ENCODE measurements at places on chromosomes 13 and 19.

DNA sequence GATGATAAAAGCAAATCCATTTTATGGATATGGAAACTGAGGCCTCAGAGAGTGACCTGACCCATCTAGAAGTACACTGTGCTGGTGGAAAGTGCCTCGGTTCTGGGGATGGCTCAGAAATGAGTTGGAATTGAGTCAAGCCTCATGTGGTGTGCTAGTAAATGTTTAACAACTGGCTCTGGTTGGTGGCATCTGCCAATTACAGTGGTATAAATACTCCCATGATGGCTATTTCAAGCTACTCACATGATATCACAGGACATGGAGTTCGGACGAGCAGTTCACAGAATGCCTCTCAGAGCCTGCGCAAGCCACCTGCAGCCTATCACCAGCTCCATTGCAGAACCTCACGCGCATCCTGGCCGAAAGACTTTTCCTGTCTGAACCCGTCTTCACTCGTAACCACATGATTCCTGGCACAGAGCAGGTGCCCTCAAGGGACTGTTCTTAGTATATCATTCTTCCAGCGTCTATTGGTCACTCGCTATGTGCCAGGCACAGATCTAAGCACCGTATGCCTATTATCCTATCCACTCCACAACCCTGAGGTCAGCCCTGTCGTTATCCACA is 9.1 kb downstream of the TMEM150B start:
- DNase-seq: no peak

- DNase-seq: no peak
Measured at GRCh38 chr19:39307046-39307821, 11.0 kb downstream of the IFNL1 start.

GRCh38 chr19:57249329-57249728 is 8.9 kb downstream of the ZNF805 start:
- DNase-seq: no peak

- DNase-seq: no peak
Measured at GRCh38 chr13:95137096-95137495, 164.2 kb downstream of the ABCC4 start.

- DNase-seq: no peak
Measured at GRCh38 chr19:39426170-39426569, 9.6 kb downstream of the RPS16 start.

DNA sequence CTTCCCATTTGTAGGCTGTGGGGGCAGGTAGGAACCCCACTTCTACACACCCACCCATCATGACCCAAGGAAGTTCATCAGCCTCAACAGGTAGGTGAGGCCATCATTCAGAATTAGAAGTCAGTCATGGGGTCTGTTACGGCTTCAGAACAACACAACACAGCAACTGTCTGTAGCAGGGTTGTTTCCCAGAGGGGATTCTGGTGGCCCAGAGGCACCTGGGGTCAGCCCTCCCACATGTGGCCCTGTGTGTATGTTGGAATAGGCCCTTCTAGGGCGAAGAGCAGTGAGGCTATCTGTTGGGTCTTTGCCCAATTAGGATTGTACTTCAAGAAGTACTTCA is 3.4 kb downstream of the IGFLR1 start:
- DNase-seq: no peak

GRCh38 chr13:81207636-81208035 is 866.7 kb upstream of the SPRY2 start:
- no peak for DNase-seq

- DNase-seq: no peak
Measured at GRCh38 chr19:2226840-2227360, 9.2 kb downstream of the PLEKHJ1 start.

GRCh38 chr13:34108410-34108809 is 290.5 kb downstream of the RFC3 start:
- no peak for DNase-seq

DNA sequence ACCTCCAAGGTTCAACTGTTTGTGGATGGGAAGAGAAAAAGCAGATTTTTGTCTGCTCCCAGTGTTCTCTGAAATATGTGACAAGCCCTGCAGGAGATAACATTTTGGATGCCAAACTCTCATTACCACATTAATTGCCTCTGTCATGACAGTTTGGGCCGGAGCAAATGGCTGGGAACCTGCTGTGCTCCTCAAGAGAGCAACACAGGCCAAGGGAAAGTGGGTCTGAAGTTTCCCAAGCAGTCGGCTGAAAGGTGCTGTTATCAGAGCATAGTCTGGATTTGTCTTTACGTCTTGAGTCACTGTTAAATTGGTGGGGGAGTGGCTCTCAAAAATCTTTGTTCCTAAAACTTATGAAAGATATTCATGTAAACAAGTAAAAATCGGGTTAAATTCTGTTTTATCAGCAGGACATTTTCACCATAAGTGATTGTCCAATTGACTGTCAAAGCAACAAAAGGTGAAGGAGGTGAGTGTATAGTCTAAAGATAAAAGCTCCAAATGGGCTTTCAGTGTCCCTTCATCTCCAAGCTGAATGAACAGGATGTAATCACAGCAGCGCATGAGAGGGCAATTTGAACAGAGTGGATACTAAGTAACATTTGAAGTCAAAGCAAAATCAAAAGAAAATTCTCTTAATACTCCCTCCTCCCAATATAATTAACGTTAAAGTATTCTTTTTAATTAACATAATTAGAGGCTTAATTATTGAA is 844.8 kb downstream of the PCDH17 start:
- DNase-seq: no peak

- no peak for DNase-seq
Measured at GRCh38 chr19:14439014-14439413, 5.9 kb downstream of the PKN1 start.

GRCh38 chr19:6970443-6970842 is 50.8 kb downstream of the MBD3L2B start:
- no peak for DNase-seq

- no peak for DNase-seq
Measured at GRCh38 chr13:112930192-112930591, 38.8 kb upstream of the MCF2L start.

DNA sequence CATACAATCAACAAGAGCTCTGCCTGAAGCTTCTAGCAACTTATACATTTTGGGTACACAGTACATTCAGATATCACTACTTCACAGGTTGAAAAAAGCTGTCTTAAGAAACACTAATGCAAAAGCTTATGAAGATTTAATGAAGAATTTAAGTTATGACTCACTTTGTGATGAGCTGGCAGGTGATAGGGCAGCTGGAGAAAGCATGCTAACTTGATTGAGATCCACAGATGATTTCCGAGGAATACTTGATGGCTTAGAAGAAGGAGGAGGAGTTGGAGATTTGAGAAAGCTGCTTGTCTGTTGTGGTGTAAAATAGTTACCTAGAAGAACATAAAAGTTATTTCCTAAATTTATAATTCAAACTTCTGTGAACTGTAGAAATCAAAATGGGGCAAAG is 23.3 kb downstream of the EXOSC8 start:
- no peak for DNase-seq

DNA sequence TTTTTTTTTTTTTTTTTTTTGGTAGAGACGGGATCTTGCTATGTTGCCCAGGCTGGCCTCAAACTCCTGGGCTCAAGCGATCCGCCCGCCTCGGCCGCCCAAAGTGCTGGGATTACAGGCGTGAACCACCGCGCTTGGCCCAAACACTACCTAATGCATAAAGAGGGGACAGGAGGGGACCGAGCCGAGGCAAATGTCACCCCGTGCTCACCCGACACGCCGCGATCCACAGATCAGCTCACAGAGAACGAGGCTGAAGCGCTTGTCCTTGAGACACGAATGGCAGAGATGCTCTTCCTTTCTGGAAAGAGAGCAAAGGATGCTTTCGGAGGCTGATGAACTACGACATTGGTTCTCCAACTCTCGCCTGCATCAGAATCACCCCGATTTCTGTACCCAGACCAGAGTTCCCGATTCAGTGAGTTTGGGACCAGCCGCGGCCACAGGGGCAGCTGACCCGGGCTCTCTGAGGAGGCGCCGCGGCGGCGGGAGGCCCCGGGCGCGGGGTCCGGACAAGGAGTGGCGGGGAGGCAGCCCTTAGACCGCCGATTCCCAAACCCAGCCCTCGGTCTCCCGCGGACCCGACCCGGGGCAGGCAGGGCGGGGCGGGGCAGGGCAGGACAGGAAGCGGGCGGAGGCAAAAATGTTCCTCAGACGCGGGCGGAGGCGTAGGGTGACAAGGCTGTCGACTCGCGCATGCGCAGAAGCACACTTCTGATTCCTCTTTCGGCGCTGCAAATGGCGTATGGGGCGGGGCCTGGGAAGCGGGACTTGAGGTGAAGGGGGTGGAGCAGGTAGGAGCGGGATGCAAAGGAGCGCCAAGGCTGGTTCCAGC is at the start of gene ZNF699:
Gene ZNF699 (minus strand): TSS at position 700 of the 835 bp plus-strand sequence. CDS start 4,719 bp downstream, outside the sequence.
- DNase-seq: peak; percentile 97

DNA sequence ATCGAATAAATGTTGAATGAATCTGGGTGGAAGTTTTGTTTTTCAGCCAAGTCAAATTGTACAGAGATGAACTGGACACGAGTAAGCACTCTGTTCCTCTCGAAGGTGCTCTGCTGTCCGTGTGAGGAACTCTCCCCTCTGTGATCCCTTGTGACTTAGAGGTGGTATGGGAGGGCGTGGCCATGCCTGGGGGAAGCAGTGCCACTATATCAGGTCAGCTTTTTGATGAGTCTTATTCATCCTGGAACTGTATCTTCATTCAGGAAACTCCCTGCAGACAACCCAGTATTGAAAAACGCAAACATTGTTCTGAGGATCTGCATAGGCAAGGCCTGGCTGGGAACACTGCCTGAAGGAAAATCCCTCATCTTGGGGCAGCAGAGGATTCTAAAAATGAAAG is 45.7 kb upstream of the FLT1 start:
- no peak for DNase-seq

DNA sequence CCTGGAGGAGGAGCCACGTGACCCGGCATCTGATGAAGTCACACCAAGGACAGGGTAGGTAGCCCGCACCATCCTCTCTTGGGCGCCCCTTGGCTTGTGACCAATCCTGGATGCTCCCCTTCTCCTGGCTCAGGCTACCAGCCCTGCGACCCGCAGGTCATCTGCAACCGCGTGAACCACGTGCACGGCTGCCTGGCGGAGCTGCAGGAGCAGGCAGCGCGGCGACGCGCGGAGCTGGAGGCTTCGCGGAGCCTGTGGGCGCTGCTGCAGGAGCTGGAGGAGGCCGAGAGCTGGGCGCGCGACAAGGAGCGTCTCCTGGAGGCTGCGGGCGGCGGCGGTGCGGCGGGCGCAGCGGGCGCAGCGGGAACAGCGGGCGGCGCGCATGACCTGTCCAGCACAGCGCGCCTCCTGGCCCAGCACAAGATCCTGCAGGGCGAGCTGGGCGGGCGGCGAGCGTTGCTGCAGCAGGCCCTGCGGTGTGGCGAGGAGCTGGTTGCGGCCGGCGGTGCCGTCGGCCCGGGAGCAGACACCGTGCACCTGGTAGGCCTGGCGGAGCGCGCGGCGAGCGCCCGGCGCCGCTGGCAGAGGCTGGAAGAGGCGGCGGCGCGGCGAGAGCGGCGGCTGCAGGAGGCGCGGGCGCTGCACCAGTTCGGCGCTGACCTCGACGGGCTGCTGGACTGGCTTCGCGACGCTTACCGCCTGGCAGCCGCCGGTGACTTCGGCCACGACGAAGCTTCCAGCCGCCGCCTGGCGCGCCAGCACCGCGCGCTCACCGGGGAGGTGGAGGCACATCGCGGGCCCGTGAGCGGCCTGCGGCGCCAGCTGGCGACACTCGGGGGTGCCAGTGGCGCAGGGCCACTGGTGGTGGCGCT is 45.9 kb downstream of the SPTBN4 start:
- no peak for DNase-seq

DNA sequence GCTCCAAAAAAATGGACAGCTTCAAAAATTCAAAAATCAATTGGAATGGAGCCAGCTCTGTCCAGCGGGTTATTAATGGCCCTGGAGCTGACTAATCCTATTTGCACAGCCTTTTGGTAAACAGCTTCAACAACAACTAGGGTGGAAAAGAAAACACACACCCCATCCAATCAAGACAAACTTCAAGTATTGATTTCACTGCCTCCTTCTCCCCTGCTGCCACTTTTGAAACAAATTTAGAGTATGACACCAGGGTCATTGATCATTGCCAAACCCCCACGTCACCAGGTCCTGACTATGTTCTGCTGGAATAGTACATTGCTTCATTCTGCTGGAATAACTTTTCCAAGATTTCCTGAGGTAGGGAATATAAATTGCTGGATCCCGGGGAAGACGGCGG is 56.8 kb upstream of the GTF3A start:
- DNase-seq: no peak

- DNase-seq: no peak
Measured at GRCh38 chr13:31011901-31012654, 79.6 kb downstream of the TEX26 start.

DNA sequence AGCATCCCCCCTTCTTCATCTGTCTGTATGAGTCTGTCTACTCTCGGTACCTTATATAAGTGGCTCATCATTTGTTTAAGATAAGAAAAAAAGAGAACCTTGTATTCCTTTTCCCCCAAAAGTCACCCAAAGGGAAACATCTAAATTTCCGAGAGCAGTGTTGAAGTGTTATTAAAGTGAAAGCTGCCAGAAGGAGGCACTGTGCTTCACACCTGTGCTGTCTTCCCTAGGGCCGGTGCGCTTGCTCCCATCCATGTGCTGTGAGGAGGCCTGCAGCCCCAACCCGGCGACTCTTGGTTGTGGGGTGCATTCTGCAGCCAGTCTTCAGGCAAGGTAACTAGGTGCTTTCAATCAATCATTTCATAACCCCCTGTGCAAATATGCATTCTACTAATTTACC is 97.5 kb downstream of the TNFRSF19 start:
- no peak for DNase-seq

DNA sequence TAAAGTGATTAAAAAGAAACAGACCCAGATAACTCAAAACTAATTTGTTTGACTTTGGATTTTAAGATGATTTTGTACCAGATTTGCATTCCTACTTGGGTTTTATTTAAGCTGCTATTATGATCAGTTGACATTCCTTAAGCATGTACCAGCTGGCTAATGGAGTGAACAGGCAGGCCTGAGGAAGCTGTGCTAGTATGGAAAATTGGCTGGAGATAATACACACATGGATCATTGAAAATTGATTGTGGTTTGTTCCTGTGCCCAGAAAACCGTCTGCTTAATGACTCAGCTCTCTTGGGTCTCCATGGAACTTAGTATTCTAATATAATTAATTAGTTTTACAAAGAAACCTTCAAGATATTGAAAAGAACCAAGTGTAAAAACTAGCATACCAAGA is 22.6 kb downstream of the POLR1D start:
- no peak for DNase-seq

DNA sequence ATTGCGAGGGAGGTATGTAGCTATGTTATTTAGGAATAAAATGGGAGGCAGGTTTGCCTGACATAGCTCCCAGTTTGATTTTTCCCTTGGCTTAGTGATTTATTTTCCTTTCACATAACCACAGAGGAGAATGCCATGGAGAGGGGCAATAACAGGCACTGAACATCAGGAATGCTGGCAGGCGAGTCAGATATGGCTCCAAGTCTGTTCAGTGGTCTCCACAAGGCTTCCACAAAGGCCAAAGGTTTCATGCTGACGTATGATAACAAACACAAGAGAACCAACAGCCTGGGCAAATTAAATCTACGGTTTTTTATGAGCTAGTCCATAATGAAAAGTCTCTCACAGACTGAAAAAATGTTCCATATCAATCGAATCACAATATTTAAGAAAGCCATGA is 66.7 kb downstream of the SUCLA2 start:
- no peak for DNase-seq

- no peak for DNase-seq
Measured at GRCh38 chr13:68984688-68985319, 1122.8 kb upstream of the ATXN8OS start.

Measured in activated effector memory CD4-positive, alpha-beta T cell treated with Interleukin-2 at 50 U/mL for 16 hours (primary cell).